SW 1271 (cell line): ENCODE measurements at places on chromosomes 6 and 20.
A peak's percentile ranks its signal among the peaks of the same experiment; 100 is the strongest.

DNA sequence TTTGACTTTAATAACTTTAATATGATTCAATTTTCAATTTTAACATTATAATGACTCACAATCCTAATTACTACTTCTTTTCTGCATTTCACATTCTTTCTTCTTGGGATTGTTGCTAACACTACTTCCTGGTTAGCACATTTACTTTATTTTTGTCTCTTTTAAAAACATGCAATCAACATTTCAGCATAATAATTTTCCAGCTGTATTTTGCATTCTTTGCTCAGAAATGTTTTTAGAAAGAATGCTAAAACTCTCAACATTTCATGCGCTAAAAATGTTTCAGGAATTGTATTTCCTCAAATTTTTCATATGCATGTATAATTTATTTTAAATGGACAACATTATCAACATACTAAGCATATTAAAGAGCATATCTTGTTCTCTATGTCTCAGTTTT lies 1302.1 kb upstream of the GJE1 start:
- no peak for DNase-seq

DNA sequence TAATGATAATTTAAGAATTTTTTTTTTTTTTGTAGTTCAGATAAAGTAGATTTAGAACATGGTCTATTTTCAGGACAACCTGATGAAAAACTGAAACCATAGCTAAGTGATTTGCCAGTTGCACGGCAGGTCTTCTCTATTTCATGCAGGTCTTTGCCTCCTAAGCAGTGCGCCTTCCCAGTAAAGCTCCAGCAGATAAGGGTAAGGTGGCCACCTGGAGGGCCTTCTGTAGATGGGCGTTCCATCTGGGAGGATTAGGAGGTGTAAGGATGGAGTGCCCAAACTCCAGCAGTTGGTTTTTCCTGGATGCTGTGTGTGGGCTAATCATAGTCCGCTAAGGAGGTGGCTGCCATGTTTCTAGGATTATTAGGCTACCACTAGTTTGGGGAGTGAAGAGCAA lies 107.1 kb downstream of the ARID1B start:
- no peak for DNase-seq

GRCh38 chr6:144543006-144543871 lies 258.1 kb downstream of the UTRN start:
- DNase-seq: no peak

DNA sequence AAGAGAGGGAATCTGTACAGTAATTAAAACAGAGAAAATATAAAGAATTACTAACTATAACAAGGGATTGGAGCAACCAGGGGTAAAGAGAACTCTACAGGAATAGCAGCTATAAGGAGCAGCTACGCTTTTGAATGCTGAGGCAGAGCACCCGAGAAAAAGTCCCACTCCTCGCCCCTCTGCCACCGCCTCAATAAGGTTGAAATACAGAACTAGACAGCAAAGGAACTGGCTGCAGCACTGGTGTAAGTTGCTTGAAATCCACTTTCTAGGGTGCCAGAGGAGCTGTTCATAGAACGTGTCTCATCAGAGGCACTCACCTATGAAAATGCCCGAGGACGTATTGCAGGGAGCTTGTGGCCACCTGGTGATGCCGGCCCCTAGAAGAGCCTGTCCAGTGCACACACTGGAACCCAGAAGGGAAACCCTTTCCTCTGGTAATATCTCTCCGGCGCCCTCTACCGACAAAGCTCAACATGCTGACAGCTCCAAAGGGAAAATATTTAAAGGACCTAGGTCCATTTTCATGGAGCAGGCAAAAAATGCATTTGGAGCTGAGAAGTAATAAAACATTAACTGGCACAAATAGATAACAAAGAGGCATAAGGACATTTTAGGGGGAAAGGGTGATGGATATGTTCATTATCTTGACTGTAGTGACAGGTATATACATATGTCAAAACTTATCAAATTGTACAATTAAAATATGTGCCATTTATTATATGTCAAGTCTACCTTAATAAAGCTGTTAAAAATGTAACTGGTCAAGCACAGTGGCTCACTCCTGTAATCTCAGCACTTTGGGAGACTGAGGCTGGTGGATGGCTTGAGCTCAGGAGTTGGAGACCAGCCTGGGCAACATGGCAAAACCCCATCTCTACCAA lies 137.4 kb upstream of the HDAC2 start:
- DNase-seq: peak; percentile 29

- DNase-seq: no peak
These were observed 2.2 kb upstream of the BTN3A2 start for GRCh38 chr6:26362836-26363220.

- DNase-seq: no peak
These were observed 233.5 kb downstream of the TMEM242 start for GRCh38 chr6:157089851-157090250.

GRCh38 chr6:66930559-66931290 lies 1223.7 kb upstream of the EYS start:
- no peak for DNase-seq

DNA sequence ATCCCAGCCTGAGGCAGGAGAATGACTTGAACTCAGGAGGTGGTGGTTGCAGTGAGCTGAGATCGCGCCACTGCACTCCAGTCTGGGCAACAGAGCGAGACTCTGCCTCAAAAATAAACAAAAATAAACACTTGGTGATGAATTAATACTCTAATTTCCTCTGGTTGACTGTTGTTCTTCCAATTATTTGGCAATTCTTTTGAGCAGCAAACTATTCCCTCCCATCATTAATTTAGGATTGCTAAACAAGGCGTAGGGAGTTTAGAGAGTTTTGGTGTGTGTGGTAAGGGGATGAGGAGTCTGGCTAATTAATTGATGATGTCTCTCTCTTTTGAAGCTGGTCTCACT lies 2.7 kb upstream of the ID1 start:
- DNase-seq: no peak

DNA sequence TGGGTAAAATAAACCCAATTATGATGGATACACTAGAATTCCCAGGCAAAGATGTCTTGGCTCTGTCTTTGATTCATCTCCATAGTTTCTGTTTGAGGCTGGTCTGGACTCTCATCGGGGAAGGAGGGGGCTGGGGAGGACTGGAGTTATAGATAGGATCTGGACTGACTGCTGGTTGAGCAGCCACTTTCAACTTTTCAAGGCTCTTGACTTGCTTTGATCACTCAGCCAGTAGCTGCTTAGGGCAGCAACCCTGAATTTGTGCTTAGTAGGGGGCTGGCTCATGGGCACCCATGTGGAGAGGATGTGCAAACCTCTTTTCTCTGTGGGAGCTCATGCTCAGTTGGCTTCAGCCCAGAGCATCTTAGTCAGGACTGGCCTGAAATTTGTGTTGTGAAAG lies 114.0 kb upstream of the NEDD9 start:
- DNase-seq: no peak

GRCh38 chr6:7390226-7390878 lies 744 bp downstream of the RIOK1 start:
- no peak for DNase-seq

- no peak for DNase-seq
These were observed 2.7 kb downstream of the CDC5L start for GRCh38 chr6:44390158-44390683.

GRCh38 chr6:34055223-34055933 lies 90.5 kb downstream of the GRM4 start:
- no peak for DNase-seq

GRCh38 chr6:167579806-167580618 lies 246.7 kb upstream of the AFDN start:
- DNase-seq: no peak

GRCh38 chr20:39453890-39454289 lies 491.7 kb downstream of the DHX35 start:
- DNase-seq: no peak

- DNase-seq: peak; percentile 47
These were observed 590 bp downstream of the RNF217 start for GRCh38 chr6:124962639-124963415.

GRCh38 chr6:2081155-2082138 lies 164.0 kb downstream of the GMDS start:
- DNase-seq: no peak

GRCh38 chr20:49397525-49397924 lies 84.9 kb downstream of the KCNB1 start:
- DNase-seq: no peak
